Mammary epithelial cell (primary cell): ENCODE measurements at places on chromosomes 3 and 15.

DNA sequence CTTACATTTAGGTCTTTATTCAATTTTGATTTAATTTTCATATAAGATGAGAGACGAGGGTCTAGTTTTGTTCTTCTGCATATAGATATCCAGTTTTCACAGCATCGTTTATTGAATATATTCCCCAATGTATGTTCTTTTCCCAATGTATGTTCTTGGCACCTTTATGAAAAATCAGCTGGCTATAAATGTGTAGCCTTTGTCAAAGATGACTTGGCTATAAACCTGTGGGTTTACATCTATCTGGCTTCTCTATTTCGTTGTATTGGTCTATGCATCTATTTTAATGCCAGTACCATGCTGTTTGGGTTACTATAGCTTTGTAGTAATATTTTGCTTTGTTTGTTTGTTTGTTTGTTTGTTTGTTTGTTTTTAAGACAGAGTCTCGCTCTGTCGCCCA, 11.7 kb upstream of the IREB2 start:
- no peak for DNase-seq

DNA sequence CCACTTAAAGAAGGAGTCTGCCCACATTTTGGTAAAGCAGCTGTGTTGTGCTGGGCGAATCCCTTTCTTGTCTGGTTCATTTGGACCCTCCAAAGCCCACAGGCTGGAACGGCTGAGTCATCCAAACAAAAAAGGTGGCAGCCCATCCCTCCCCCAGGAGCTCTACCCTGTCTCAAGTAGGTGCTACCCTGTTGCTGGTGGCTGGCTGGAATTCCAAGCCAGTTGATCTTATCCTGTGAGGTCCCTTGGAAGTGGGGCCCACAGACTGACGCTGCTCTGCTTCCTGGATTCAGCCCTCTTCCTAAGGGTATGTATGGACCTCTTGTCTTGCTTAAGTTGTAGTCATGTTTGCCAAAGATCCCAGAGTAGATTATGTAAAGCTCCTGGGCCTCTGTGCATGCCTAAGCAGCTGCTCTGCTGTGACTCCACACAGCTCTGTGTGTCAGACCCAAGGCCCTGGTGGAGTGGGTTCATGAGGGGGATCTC, 44.5 kb downstream of the CCR1 start:
- peak; percentile 91 for DNase-seq

DNA sequence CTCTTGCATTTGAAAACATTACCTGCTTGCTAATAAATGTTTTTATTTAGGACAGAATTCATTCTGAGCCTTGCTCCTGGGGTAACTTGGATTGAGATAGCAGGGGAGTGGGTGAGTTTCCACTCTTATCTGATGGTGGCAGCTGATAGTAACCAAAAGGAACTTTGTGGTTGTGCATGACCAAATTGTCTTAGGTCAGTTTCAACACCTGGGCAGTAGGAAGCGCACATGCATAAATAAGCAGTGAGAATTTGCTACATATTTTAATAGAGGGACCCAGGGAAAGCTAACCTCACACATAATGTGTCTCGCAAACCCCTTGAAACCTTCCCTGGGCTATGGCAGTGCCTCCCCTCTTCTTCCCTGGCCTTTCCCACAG, 65.4 kb upstream of the XCR1 start:
- DNase-seq, result no peak

- no peak for DNase-seq
These were observed 688.1 kb downstream of the EPHA3 start for GRCh38 chr3:89795506-89795905.

- DNase-seq, result no peak
These were observed 73.2 kb downstream of the ST8SIA2 start for GRCh38 chr15:92466834-92467233.

GRCh38 chr3:66496301-66496700, 4.5 kb downstream of the LRIG1 start:
- DNase-seq, result no peak
